Progenitor cell of endocrine pancreas (in vitro differentiated cells): ENCODE measurements at places on chromosomes 13 and 19. TPM values are rescaled to one million over a fixed set of nuclear protein-coding genes. Genes with fewer than 3 reads are reported as not detected.

Gene EFNB2
- 44.2 and 50.8 TPM in 2 replicates for total RNA-seq

Gene ZSWIM9
- total RNA-seq = 10.3 and 11.8 TPM in 2 replicates

Gene PODNL1
- not detected in 2 replicates for total RNA-seq

Gene HAUS5
- total RNA-seq = 32.9 and 34.1 TPM in 2 replicates

Gene ZNF224
- total RNA-seq = 40.6 and 45.6 TPM in 2 replicates

Gene TTC9B
- not detected in 2 replicates for total RNA-seq

Gene CLEC11A
- 4.7 and 5.4 TPM in 2 replicates for total RNA-seq

Gene LGALS7B
- total RNA-seq = not detected in 2 replicates

Gene SHD
- total RNA-seq = 0.74 and 0.82 TPM in 2 replicates

Gene RFPL4A
- not detected in 2 replicates for total RNA-seq

Gene TUBB4A
- total RNA-seq = 41.7 and 43.4 TPM in 2 replicates

Gene ZNF701
- total RNA-seq = 29.7 and 34.7 TPM in 2 replicates

- H3K4me1 ChIP-seq = peaks cover 2% of the 10 kb centered on the region
- no peaks in the 10 kb centered on the region for H3K36me3 ChIP-seq
- no peak for DNase-seq
Observed at GRCh38 chr19:46196410-46197124, 33.0 kb upstream of the IGFL1 start.

GRCh38 chr19:38617283-38617763, 430 bp downstream of the MAP4K1 start:
- H3K36me3 ChIP-seq = peaks cover 7% of the 10 kb centered on the region
- no peaks in the 10 kb centered on the region for H3K27me3 ChIP-seq
- peaks cover 14% of the 10 kb centered on the region for H3K4me1 ChIP-seq

- H3K4me1 ChIP-seq = no peaks in the 10 kb centered on the region
- no peak overlapping the region for H3K4me3 ChIP-seq
- H3K36me3 ChIP-seq = no peaks in the 10 kb centered on the region
- DNase-seq = no peak
- no peak overlapping the region for H3K27ac ChIP-seq
Observed at GRCh38 chr19:33254245-33254824, 28.7 kb upstream of the SLC7A10 start.

- H3K27me3 ChIP-seq = peaks cover 7% of the 10 kb centered on the region
- H3K4me1 ChIP-seq = peaks cover 16% of the 10 kb centered on the region
- DNase-seq = no peak
- H3K36me3 ChIP-seq = no peaks in the 10 kb centered on the region
Observed at GRCh38 chr19:17946965-17947784, 14.4 kb downstream of the CCDC124 start.

DNA sequence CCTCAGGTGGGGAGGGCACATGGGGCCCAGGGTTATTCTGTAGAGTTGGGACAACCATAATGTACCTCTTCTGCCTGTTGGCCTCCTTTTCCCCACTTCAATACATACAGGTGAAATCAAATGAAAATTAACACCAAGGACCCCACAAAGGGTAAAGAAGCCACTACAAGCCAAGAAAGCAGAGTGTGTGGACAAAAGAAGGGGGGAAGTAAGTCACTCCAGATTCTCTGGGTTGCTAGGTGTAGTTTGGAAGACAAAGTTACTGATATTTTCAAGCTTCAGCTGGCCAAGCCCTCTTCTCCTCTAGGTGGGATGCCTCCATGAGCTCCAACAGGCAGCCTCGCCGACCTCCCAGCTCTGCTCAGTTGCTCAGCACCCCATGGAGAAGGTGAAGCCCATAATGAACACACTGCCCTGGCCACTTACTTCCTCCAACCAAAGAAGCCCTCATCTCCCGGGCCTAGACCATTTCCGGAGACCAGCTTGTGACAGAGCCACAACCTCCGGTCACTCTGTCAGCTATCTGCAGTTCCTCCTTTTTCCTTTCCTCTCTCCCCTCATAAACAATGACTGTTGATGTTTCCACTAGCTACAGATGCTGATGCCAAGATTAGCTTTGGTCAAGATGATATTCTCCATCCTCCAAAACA, 66.8 kb upstream of the MED4 start:
- no peak overlapping the region for H3K27ac ChIP-seq
- no peak overlapping the region for H3K4me3 ChIP-seq
- no peaks in the 10 kb centered on the region for H3K36me3 ChIP-seq
- no peaks in the 10 kb centered on the region for H3K4me1 ChIP-seq
- DNase-seq = no peak

GRCh38 chr13:86729206-86729605, 930.0 kb upstream of the SLITRK6 start:
- H3K27ac ChIP-seq = no peak overlapping the region
- no peaks in the 10 kb centered on the region for H3K4me1 ChIP-seq
- no peak for DNase-seq
- H3K27me3 ChIP-seq = no peaks in the 10 kb centered on the region
- no peaks in the 10 kb centered on the region for H3K36me3 ChIP-seq
- H3K4me3 ChIP-seq = no peak overlapping the region

GRCh38 chr13:108352599-108352998, 83.1 kb downstream of the TNFSF13B start:
- no peak overlapping the region for H3K27ac ChIP-seq

DNA sequence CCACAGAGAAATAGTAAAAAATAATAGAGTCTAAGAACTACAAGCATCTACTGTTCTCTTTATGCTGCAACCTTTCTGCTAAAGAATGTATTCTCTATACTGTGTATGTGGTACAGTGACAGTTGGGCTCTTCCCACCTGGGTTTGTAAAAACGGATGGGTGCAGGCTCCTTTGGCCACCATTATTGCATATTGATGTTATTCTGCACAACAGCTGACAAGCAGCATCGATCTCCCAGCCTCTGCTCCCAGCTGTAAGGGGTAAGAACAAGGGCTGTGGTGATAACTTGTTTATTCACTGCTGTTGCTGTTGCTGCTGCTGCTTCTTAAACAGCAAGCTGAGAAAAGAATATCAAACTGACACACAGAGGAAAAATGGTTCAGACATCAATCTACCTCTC, 56.1 kb downstream of the KCNRG start:
- no peaks in the 10 kb centered on the region for H3K27me3 ChIP-seq
- H3K4me3 ChIP-seq = no peak overlapping the region
- no peak for DNase-seq
- peak overlapping the region; percentile 41 for H3K27ac ChIP-seq
- H3K4me1 ChIP-seq = peaks cover 11% of the 10 kb centered on the region
- H3K36me3 ChIP-seq = peaks cover 7% of the 10 kb centered on the region

GRCh38 chr13:20848944-20849343, 53.6 kb downstream of the XPO4 start:
- H3K27me3 ChIP-seq = no peaks in the 10 kb centered on the region
- H3K4me1 ChIP-seq = peaks cover 15% of the 10 kb centered on the region
- DNase-seq = no peak
- no peak overlapping the region for H3K4me3 ChIP-seq

GRCh38 chr13:45352031-45352430, 11.0 kb upstream of the TPT1 start:
- no peaks in the 10 kb centered on the region for H3K4me1 ChIP-seq
- H3K27me3 ChIP-seq = no peaks in the 10 kb centered on the region
- no peak overlapping the region for H3K27ac ChIP-seq
- H3K36me3 ChIP-seq = peaks cover 15% of the 10 kb centered on the region
- no peak overlapping the region for H3K4me3 ChIP-seq

GRCh38 chr13:25291691-25292090, 4.4 kb upstream of the MTMR6 start:
- no peaks in the 10 kb centered on the region for H3K4me1 ChIP-seq
- H3K27me3 ChIP-seq = peaks cover 43% of the 10 kb centered on the region
- H3K36me3 ChIP-seq = no peaks in the 10 kb centered on the region
- H3K27ac ChIP-seq = no peak overlapping the region

GRCh38 chr13:31234729-31235128, 35.0 kb downstream of the B3GLCT start:
- no peaks in the 10 kb centered on the region for H3K4me1 ChIP-seq
- no peaks in the 10 kb centered on the region for H3K27me3 ChIP-seq
- DNase-seq = no peak
- no peak overlapping the region for H3K4me3 ChIP-seq
- H3K27ac ChIP-seq = no peak overlapping the region
- peaks cover 4% of the 10 kb centered on the region for H3K36me3 ChIP-seq

- H3K27me3 ChIP-seq = no peaks in the 10 kb centered on the region
- peaks cover 2% of the 10 kb centered on the region for H3K36me3 ChIP-seq
- DNase-seq = no peak
- no peak overlapping the region for H3K4me3 ChIP-seq
- H3K4me1 ChIP-seq = peaks cover 32% of the 10 kb centered on the region
Observed at GRCh38 chr13:23652909-23653726, 82.9 kb downstream of the TNFRSF19 start.

GRCh38 chr13:26262156-26262555, 8.2 kb downstream of the CDK8 start:
- no peak overlapping the region for H3K27ac ChIP-seq
- H3K4me1 ChIP-seq = peaks cover 23% of the 10 kb centered on the region
- no peak for DNase-seq
- no peaks in the 10 kb centered on the region for H3K27me3 ChIP-seq
- H3K4me3 ChIP-seq = no peak overlapping the region
- H3K36me3 ChIP-seq = peaks cover 7% of the 10 kb centered on the region

GRCh38 chr19:19259741-19260140, 13.4 kb downstream of the TM6SF2 start:
- peak overlapping the region; percentile 11 for H3K4me3 ChIP-seq
- no peak overlapping the region for H3K27ac ChIP-seq
- DNase-seq = no peak

GRCh38 chr13:33931397-33932311, 113.7 kb downstream of the RFC3 start:
- H3K4me1 ChIP-seq = peaks cover 2% of the 10 kb centered on the region
- no peaks in the 10 kb centered on the region for H3K36me3 ChIP-seq
- DNase-seq = peak; percentile 21
- no peak overlapping the region for H3K4me3 ChIP-seq

DNA sequence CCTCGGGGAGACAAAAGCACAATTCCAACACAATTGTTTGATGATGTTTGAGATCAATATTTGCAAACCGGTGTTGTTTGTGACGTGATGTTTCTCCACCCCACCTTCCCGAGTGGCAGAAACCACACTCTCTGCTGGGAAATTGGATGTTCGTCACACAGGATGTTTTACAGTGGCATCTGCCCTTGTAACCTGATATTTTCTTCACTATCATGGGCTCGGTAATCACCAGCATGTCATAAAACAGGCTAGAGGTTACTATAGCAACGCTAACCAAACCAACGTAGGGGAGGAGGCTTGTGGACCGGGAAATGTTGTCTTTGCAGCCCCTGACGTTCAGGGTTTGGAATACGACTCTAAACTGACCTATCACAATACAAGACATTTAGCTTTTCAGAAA, 454.5 kb downstream of the IRS2 start:
- H3K27ac ChIP-seq = no peak overlapping the region
- peaks cover 10% of the 10 kb centered on the region for H3K4me1 ChIP-seq
- H3K4me3 ChIP-seq = peak overlapping the region; percentile 47
- DNase-seq = no peak
